ENCODE measurements at places on chromosomes 3 and 15.

DNA sequence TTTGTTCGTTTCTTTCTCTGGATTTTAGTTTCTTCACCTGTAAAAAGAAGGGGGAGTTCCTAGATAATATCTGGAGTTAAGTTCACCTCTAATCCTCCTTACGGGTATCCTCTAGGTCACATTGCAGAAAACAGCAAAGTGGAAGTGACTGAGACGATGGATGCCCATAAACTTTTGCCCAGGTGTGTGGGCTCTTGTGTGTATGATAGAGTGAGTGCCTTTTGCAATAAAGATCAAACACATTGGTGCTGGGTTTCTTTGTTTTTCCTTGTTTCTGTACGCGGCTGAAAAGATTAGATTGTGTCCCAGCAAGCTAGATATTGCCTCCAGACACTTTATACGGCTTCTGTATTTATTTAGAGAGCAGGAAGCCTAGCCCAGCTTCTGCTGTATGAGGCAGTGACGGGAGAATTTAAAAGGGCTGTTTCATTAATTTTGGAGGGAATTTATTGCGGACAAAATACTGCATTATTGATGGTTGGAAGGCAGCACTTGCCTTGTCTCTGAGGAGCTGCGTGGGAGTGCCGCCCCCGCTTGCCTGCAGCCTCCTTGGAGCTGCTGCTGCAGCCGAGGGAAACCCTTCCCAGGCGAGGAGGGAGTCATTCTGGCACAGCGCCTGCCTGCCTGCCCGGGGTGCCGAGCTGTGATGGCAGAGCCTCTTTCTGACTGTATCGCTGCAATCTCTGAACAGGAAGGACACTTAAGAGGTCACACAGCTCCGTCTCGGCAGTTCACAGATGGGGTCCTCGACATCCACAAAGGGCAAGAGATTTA is 38.5 kb downstream of the PYDC2 start:
- peak; percentile 64 for DNase-seq
- H3K4me1 ChIP-seq: no peaks in the 10 kb centered on the region
- no peaks in the 10 kb centered on the region for H3K36me3 ChIP-seq

DNA sequence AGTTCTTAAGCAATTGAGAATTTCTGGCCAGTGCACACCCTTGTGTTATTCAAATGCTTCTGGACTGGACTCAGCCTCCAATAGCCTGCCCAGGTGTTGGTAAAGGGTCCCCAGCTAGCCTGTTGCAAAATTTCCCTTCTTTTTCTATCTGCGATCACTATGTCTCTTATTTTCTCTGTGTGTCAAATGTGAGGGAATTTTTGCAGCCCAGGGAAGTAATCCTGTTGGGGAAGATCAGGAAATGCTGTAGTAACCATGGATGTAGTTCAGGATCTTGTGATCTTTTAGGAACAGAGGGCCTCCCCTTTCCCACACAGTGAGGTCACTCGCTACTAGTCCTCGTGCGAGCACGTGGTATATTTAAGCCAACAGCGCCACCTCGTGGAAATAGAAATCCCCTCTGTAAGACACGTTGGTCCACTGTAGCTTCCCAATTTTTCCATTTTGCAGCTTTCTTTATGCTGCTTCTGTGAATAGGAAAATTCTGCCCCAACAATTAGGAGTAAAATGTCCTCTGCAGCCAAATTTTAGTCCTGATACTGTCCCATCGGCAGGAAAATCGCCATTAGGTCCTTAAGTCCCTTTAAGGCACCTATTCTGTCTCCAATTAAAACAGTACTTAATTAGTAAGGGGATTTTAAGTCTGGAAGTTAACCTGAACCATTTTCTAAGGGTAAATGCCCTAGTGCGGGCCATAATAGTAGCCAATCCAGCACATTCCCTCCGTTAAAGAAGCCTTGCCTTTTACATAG is 4.0 kb upstream of the SMCO1 start:
- no peak overlapping the region for H3K27ac ChIP-seq
- DNase-seq: no peak
- H3K4me3 ChIP-seq: no peak overlapping the region
- H3K27me3 ChIP-seq: no peaks in the 10 kb centered on the region
- H3K4me1 ChIP-seq: no peaks in the 10 kb centered on the region

- no peak overlapping the region for H3K4me3 ChIP-seq
- no peaks in the 10 kb centered on the region for H3K4me1 ChIP-seq
- DNase-seq: no peak
Observed at GRCh38 chr3:44886561-44886960, 12.2 kb downstream of the TGM4 start.

GRCh38 chr3:48474619-48475018 is 28.1 kb downstream of the ATRIP start:
- H3K4me1 ChIP-seq: peaks cover 32% of the 10 kb centered on the region
- no peak overlapping the region for H3K27ac ChIP-seq
- DNase-seq: no peak
- no peak overlapping the region for H3K4me3 ChIP-seq

DNA sequence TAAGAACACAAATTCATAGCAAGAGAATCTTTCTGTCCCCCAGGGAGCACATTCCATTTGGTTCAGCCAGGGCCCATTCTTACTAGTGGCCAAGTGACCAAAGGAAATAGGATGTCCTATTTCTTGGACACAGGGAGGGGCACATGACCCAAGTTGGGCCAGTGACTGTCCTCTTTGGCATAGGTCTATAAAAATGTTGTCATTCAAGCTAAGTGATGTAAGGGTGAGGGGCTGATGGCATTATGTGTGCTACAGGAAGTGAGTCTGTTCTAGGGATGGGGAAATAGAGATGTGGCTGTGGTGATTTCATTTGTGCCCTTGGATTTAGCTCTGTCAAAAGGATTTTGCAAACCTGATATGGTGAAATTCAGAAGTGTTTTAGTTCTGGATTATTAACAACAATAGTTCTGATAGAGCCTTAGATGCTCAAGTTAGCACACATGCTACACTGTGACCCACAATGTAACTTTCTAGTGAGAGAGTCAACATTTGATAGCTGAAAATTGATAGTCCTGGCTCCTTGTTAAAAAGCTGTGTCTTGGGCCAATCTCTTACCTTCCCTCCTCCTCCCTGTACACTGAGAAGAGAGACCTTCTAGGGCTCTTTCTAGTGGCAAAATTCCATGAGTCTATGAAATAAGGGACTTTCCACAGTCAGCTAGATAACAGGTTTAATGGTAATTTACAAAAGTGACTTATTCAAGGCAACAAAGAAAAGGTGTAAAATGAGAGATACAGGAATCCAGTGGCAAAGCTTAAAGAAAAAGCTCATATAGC is 117.2 kb downstream of the THRB start:
- no peak overlapping the region for H3K4me3 ChIP-seq
- H3K27ac ChIP-seq: no peak overlapping the region
- H3K27me3 ChIP-seq: no peaks in the 10 kb centered on the region

GRCh38 chr3:18446149-18446825 is 21.1 kb upstream of the SATB1 start:
- H3K4me3 ChIP-seq: no peak overlapping the region
- peaks cover 34% of the 10 kb centered on the region for H3K27me3 ChIP-seq
- H3K27ac ChIP-seq: no peak overlapping the region
- DNase-seq: no peak

DNA sequence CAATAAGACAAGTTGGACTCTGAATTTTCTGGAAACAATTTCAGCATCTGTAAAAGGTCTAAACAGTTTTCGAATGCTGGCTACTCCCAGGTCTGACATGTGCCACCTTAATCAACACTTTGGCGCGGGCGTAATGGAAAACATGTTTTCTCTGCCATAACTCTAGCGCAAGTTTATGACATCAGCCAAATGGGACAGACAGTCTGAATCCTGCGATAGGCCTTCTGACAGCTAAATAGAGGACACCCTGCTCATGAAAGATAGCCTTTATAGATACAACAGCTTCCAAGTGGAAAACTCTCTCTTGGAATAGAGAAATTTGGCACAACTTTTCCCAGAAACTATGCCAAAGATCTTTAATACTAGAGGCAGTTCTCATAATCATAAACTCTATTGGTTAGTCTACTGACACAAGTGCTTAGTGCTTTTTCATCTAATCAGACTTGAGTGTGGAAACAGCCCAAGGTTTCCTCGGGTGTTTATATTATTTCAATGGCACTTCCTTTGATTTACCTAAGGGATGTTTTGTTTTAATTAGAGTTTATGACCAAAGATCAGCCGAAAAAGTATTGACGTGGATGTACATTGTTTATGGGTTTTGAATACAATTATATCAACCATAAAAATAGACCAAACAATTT is 120.1 kb upstream of the DPH6 start:
- no peak for DNase-seq
- peaks cover 12% of the 10 kb centered on the region for H3K4me1 ChIP-seq
- H3K27ac ChIP-seq: peak overlapping the region; percentile 33
- H3K27me3 ChIP-seq: no peaks in the 10 kb centered on the region

- peak; percentile 67 for DNase-seq
- no peak overlapping the region for H3K4me3 ChIP-seq
- peak overlapping the region; percentile 56 for H3K27ac ChIP-seq
- peaks cover 15% of the 10 kb centered on the region for H3K36me3 ChIP-seq
- H3K27me3 ChIP-seq: no peaks in the 10 kb centered on the region
Observed at GRCh38 chr15:59174835-59175831, 31.5 kb upstream of the LDHAL6B start.

- peak; percentile 54 for DNase-seq
- no peaks in the 10 kb centered on the region for H3K36me3 ChIP-seq
- no peak overlapping the region for H3K27ac ChIP-seq
- no peaks in the 10 kb centered on the region for H3K4me1 ChIP-seq
- no peaks in the 10 kb centered on the region for H3K27me3 ChIP-seq
Observed at GRCh38 chr3:38579141-38579540, 70.3 kb downstream of the SCN5A start.

GRCh38 chr15:73324496-73325170 is 44.1 kb downstream of the HCN4 start:
- no peak overlapping the region for H3K27ac ChIP-seq
- H3K36me3 ChIP-seq: no peaks in the 10 kb centered on the region
- peak; percentile 49 for DNase-seq
- H3K4me3 ChIP-seq: no peak overlapping the region
- H3K4me1 ChIP-seq: no peaks in the 10 kb centered on the region
- H3K27me3 ChIP-seq: peaks cover 16% of the 10 kb centered on the region

DNA sequence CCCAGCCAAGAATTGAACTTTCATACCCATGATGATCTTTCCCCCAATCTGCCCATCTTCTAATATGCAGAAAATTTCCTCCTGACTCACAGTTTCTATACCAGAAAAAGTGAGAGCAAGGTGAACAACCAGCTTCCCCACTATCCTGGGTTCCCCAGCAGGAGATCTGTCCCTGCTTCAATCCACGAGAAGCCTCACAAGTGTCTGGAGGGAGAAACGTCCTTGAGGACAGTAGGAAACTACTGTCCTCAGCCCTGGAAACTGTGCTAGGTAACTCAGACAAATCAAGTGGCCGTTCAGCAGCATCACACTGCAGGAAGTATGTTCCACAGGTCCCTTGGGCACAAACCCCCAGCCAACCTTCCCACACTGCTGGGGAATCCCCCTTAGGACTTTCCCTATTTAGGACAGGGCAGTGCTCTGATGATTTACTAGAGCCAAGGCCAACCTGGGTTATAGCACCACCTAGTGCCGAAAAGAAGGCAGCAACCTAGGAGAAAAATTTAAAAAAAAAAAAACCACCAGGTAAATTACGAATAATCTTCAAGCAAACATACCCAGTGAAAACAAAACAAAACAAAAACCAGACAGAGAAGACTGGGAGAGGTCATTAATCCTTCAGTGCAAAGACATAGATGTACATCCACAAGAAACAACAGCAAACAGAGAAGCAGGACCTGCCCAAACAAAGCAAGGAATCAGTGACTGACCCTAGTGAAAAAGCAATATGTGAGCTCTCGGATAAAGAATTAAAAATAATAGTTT is 36.0 kb downstream of the MORC1 start:
- H3K27me3 ChIP-seq: no peaks in the 10 kb centered on the region
- no peak overlapping the region for H3K4me3 ChIP-seq
- no peaks in the 10 kb centered on the region for H3K4me1 ChIP-seq
- no peak for DNase-seq
- no peak overlapping the region for H3K27ac ChIP-seq

Data from upper lobe of right lung (tissue), 1 donor.